ENCODE measurements at places on chromosomes 2 and 18. TPM values are rescaled to one million over a fixed set of nuclear protein-coding genes. Genes with fewer than 3 reads are reported as not detected.

- peaks cover 19% of the 10 kb centered on the region for H3K4me1 ChIP-seq
- H3K27ac ChIP-seq, result no peak overlapping the region
- DNase-seq, result no peak
- H3K27me3 ChIP-seq, result no peaks in the 10 kb centered on the region
- no peak overlapping the region for H3K4me3 ChIP-seq
These were observed 385.0 kb upstream of the TNP1 start for GRCh38 chr2:217244815-217245214.

- no peaks in the 10 kb centered on the region for H3K36me3 ChIP-seq
- peaks cover 13% of the 10 kb centered on the region for H3K4me1 ChIP-seq
- no peak for DNase-seq
- no peak overlapping the region for H3K4me3 ChIP-seq
These were observed 134.1 kb upstream of the CXCR4 start for GRCh38 chr2:136251885-136252585.

Gene HOXD4
- total RNA-seq, result 11.5 TPM

Gene HOXD3
- total RNA-seq, result 22.3 TPM

- no peak overlapping the region for H3K27ac ChIP-seq
- H3K4me1 ChIP-seq, result no peaks in the 10 kb centered on the region
- H3K27me3 ChIP-seq, result no peaks in the 10 kb centered on the region
These were observed 201.3 kb upstream of the OSR1 start for GRCh38 chr2:19559596-19560240.

Gene TMEM200C
- total RNA-seq, result 3.3 TPM

Gene SERPINB2
- total RNA-seq, result not detected

Gene NEU4
- total RNA-seq, result 2.0 TPM
